Liver (tissue), 10 donors: ENCODE measurements at places on chromosomes 12 and 14.

DNA sequence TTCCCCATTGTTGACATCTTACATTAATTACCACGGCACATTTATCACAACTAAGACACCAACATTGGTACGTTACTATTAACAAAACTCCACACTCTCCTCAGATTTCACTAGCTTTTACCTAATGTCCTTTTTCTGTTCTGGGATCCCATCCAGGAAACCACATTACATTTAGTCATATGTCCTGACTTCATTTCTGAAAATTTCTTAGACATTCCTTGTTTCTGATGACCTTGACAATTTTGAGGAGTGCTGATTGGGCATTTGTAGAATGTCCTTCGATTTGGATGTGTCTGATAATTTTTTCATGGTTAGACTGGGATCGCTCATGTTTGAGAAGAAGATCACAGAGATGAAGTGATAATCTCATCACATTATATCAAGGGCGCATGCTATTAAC lies 34.6 kb upstream of the ACSM4 start:
- DNase-seq = no peak

GRCh38 chr12:82458101-82458500 lies 99.8 kb downstream of the METTL25 start:
- DNase-seq = no peak

DNA sequence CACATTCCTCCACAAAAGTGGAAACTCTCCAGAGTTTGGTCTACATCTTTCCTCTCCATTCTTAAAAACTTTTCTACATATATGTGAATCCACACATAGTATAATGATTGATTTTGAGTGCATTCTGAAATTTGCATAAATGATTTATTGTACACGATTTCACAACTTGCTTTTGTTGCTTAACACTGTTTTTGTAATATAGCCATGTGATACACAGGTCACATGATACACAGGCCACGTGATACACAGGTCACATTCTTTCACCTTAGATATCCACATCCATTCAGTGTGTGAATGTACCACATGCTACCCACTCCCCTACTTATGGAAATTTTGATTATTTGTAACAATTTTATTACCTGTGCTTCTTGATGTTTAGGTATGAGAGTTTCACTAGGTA lies 319.1 kb downstream of the ZFP36L1 start:
- no peak for DNase-seq

- DNase-seq = no peak
These were observed 60.8 kb upstream of the EIF5 start for GRCh38 chr14:103273145-103273744.

DNA sequence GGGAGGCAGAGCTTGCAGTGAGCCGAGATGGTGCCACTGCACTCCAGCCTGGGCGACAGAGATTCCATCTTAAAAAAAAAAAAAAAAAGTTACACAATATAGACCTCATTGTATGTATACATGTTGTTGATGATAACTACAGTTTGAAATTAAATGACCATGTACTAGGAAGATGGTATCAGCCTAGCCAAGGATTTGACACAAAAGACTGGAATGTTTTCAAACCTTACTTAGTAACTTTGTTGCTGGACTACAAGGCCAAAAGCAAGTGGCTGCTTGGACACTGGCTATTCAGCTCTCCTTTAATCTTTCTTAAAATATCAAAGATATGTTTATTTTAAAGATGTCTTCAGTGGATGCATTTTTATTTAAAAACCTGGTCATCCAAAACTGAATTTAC lies 18.9 kb upstream of the NUDT4 start:
- no peak for DNase-seq

DNA sequence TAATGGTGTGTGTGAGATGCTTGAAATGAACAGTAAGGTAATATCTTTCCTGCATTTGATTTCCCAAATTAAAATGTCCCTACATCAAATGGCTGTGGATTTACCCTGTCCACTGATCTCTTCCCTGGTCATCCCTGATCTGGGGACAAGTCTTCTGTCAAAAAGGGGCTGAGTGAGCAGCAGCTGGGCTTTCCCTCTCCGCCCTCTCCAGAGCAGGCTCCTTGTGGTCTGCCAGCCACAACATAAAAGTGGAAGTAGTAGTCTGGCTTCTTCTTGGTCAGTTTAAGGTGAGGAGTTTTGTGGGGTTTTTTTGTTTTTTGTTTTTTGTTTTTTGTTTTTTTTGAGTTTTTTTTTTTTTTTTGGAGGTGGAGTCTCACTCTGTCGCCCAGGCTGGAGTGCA lies 25.2 kb upstream of the PLXNC1 start:
- DNase-seq = no peak

GRCh38 chr14:36805131-36805559 lies 143.5 kb downstream of the PAX9 start:
- no peak for DNase-seq

GRCh38 chr14:89207925-89208328 lies 209.1 kb downstream of the FOXN3 start:
- DNase-seq = no peak

GRCh38 chr12:96980991-96981414 lies 73.9 kb downstream of the NEDD1 start:
- DNase-seq = no peak

GRCh38 chr12:946631-947030 lies 2.9 kb downstream of the RAD52 start:
- no peak for DNase-seq

DNA sequence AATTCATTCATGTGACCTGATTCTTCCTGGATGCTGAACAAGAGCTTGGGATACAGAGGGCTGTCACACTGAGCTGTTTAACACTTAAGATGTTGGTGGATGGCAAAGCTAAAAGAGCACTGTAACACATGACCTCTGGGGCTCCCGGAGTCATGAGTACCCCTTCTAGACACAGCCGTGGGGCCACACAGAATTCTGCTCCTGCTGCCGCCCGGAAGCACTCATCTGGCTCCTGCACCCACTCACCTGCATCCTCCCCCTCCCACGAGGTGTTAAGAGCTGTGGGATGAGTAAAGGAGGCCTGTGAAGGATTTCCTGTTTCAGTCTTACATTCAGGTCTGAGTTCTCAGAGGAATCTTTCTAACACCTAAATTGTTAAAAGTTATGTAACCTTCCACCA lies 78.0 kb upstream of the SSTR1 start:
- no peak for DNase-seq

DNA sequence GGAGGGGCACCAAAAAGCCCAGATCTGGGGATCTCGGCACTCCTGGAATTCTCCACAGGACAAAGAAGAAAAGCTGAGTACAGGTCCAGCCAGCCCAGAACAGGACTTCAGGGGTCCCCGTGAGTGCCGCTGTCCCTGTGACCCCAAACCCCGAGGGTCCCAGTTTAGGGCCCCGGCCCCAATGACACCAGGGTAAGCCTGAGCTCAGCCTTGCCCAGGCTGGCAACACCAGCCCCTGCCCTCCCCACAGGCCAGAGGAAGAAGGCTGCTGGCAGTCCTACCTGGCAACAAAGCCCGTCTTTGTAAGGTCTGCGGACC lies 1.8 kb downstream of the CDK2AP1 start:
- DNase-seq = no peak

- no peak for DNase-seq
These were observed 1.6 kb downstream of the VDR start for GRCh38 chr12:47903151-47903611.

- DNase-seq = no peak
These were observed 40.4 kb downstream of the AACS start for GRCh38 chr12:125105600-125105999.

DNA sequence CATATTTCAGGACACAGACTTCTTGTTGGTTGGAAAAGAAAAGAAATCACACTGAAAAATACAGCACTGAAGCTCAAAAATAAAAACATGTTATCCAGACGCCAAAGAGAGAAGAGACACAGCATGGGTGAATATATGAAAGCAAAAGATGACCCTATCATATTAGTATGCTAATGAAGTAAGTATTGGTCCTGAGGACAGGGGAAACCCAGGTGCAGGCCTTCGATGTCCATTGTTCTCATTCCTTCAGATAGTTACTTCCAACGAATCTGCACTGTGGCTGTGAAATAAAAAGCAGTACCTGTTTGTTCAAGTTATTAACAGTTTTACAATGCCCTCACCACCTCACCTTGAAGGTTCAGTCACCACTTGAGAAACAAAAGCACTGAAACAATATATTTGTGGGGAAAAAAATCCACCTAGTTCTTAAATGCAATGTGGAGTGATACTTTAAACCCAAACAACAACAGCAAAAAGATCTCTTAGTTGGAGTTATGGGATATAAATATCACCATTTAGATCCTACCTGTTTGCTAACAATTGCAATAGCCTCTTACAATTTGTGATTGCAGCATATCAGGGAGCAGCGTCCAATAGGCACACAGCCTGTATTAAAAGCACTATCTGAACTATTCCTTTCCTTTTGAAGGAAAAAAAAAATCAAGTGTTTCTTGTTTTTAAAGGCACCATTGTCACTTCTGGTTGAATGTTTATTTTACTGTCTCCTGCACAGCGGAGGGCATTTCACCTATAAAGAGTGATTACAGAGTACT lies 188.1 kb downstream of the BCAT1 start:
- DNase-seq = no peak

DNA sequence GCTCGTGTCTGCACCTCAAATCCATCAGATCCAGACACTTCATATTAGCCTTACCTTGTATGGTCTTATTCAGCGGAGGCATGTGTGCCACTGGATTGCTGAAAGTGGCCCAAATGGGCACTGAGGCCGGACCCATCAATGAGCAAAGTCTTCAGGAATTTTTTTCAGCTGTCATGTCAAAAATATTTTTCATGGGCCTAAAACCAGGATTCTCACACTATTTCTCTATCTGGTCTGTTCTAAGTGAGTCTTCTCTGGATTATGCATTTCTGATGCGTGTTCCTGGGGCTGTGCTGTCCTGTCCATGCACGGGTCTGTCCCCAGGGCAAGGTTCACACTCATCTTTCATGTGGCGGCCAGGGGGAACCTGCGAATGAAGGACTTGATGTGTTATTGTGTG lies 94.6 kb downstream of the KCNA5 start:
- no peak for DNase-seq

- no peak for DNase-seq
These were observed 6.6 kb downstream of the C14orf180 start for GRCh38 chr14:104585966-104586697.

DNA sequence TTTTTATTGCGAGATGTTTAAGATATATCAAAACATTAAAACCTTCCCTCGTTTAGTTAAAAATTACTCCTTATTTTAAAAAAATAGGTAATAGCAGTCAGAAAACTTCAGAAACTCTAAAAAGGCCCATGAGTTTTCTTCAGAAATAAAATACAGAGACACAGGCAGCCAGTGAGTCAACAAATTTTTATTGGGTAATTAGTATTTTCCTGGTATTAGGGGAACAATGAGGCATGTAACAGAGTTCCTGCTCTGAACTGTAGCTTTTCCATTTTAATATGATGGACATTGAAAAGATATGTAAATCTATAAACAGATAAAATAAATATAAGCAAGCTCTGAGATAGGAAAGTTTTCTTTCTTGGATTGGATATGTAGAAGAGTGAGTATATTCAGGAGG lies 399 bp upstream of the ZNF705A start:
- DNase-seq = no peak

DNA sequence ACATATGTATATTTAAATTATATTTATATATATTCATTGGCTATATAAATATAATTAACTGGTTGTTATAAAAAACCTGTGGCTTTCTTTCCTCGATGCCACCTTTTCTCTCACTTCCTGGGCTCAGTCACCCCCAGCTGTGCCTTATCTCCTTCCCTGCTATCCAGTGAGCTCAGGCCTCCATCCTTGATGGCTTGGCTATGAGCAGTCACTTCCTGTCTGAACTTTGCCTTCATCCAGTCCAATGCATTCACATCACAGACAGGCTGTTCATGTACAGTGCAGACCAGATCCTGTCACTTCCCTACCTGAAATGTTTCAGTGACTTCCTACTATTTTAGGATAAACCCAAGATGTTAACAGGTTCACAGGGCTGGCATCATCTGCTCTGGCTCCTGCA lies 115.3 kb upstream of the PRB2 start:
- DNase-seq = no peak

- no peak for DNase-seq
These were observed 386.7 kb downstream of the LRIG3 start for GRCh38 chr12:58533652-58534051.

DNA sequence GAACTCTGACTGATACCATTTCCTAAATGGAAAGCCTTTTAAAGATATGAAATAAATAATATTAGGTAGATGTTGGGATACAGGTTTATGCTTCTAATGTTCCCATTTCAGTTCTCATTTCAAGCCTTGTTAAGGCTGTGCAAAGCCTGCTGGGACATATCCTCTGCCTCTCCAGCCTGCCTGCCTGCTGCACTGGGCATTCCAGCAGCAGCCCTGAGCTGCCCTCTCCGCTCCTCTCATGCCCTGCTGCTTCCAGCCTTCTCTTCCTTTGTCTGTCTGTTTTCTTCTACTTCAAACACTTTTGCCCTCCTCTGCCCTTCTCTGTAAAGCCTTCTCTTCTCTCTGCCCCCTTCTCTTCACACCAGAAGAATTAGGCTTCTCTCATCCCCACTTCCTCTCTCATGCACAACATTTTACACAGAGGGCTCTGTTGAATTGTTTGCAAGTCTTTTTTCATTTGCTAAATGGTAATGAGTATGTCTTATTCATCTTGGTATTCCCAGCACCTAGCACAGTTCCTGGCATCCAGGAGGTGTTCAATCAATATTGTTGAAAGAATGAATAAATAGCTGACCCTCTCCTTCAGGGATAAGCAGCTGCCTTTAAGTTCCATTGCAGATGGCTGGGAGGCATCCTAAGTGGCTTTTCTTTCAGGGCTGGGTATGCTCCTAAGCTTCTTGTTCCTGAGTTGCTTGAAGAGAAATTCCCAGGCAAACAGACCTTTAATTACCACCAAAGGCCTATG lies 292.3 kb downstream of the TMEM117 start:
- no peak for DNase-seq

GRCh38 chr12:46244273-46244915 lies 24.4 kb downstream of the SLC38A1 start:
- no peak for DNase-seq

DNA sequence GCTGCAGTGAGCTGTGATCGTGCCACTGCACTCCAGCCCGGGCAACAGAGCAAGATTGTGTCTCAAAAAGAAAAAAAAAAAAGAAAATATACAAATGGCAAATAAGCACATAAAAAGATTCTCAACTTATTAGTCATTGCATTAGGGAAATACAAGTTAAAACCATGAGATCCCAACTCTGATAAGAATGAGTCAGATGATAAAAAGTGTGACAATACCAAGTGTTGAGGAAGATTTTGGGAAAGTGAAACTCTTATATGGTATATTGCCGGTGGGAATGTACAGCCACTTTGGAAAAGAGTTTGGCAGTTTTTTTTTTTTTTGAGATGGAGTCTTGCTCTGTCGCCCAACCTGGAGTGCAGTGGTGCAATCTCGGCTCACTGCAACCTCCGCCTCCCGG lies 7.6 kb upstream of the PRPF40B start:
- DNase-seq = no peak

DNA sequence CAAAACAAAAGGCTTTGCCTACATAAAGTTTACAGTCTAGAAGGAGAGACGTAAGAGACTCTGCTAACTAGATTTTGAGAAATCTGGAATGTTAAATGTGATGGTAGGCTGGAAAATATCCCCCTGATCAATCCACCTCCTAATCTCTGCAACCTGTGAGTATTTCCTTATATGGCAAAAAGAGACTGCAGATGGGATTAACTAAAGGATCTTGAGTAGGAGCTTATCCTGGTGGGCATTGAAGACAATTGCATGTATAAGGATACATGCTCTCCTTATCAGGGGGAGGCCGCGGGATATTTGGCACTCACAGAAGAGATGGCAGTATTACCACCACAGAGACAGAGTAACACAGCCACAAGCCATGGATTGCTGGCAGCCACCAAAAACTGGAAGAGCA lies 95.2 kb downstream of the EGLN3 start:
- no peak for DNase-seq
